Osteoblast (primary cell): ENCODE measurements at places on chromosomes 1 and 21. TPM values are rescaled to one million over a fixed set of nuclear protein-coding genes. Genes with fewer than 3 reads are reported as not detected.

GRCh38 chr1:7827126-7827955, 25.5 kb downstream of the UTS2 start:
- H3K27ac ChIP-seq = no peak overlapping the region
- DNase-seq = no peak
- no peaks in the 10 kb centered on the region for H3K27me3 ChIP-seq
- H3K36me3 ChIP-seq = peaks cover 31% of the 10 kb centered on the region
- no peaks in the 10 kb centered on the region for H3K4me1 ChIP-seq

The SPRR1B gene
- total RNA-seq = not detected in 2 replicates

GRCh38 chr1:65164633-65165032, 16.6 kb downstream of the AK4 start:
- no peak for DNase-seq
- peaks cover 3% of the 10 kb centered on the region for H3K27me3 ChIP-seq
- no peak overlapping the region for H3K4me3 ChIP-seq
- H3K27ac ChIP-seq = no peak overlapping the region
- H3K36me3 ChIP-seq = no peaks in the 10 kb centered on the region

DNA sequence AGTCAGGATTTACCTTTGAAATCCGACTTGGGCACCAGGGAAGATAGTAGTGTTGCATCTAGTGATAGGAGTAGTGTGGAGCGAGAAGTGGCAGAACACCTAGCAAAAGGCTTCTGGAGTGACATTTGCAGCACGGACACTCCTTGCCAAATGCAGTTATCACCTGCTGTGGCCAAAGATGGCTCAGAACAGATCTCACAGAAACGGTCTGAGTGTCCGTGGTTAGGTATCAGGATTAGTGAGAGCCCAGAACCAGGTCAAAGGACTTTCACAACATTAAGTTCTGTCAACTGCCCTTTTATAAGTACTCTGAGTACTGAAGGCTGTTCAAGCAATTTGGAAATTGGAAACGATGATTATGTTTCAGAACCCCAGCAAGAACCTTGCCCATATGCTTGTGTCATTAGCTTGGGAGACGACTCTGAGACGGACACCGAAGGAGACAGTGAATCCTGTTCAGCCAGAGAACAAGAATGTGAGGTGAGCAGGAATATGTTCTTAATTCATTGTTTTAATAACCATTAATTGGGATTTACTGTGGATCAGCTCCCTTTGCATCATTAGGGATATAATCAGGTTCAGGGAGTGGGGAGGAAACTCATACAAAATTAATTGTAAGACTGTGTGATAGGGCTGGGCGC, 28.3 kb downstream of the BACH1 start:
- no peak overlapping the region for H3K4me3 ChIP-seq
- no peak for DNase-seq
- H3K4me1 ChIP-seq = peaks cover 5% of the 10 kb centered on the region

- peaks cover 1% of the 10 kb centered on the region for H3K4me1 ChIP-seq
- H3K4me3 ChIP-seq = no peak overlapping the region
- no peak overlapping the region for H3K27ac ChIP-seq
- DNase-seq = no peak
These were observed 40.4 kb downstream of the LDLRAD2 start for GRCh38 chr1:21852282-21853130.

- no peaks in the 10 kb centered on the region for H3K36me3 ChIP-seq
- no peaks in the 10 kb centered on the region for H3K27me3 ChIP-seq
- no peak overlapping the region for H3K27ac ChIP-seq
These were observed 46.7 kb downstream of the RGS4 start for GRCh38 chr1:163115887-163116286.

DNA sequence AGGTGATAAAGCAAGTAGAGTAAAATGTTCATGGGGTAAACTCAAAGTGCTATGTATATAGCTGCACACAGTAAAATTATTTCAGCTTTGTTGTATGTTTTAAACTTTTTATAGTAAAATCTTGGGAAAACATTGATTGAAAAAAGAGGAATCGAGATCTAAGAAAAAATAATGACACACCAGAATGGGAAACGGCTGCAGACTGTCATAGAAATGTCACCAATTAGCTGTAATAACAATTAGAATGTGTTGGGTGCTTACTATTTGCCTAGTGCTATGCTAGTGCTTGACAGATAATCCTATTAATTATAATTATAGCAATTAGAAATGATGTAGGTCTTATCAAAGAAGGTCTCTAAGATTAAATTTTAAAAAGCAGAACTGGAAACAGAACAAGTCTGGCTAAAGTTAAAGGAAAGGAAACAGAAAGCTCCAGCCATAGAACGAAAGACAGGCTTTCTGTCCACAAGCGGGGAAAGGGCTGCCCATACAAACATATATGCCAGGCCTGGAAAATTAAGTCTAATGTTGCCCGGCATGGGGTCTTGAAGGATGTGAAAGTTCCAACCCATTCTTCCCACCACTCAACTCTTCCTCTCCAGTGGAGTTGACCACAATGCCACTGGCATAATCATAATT, 5.0 kb downstream of the PCNX2 start:
- H3K4me1 ChIP-seq = peaks cover 11% of the 10 kb centered on the region
- H3K36me3 ChIP-seq = no peaks in the 10 kb centered on the region
- no peak for DNase-seq
- no peaks in the 10 kb centered on the region for H3K27me3 ChIP-seq
- H3K4me3 ChIP-seq = no peak overlapping the region
- H3K27ac ChIP-seq = no peak overlapping the region

The STPG1 gene
- total RNA-seq = 7.2 and 7.4 TPM in 2 replicates

DNA sequence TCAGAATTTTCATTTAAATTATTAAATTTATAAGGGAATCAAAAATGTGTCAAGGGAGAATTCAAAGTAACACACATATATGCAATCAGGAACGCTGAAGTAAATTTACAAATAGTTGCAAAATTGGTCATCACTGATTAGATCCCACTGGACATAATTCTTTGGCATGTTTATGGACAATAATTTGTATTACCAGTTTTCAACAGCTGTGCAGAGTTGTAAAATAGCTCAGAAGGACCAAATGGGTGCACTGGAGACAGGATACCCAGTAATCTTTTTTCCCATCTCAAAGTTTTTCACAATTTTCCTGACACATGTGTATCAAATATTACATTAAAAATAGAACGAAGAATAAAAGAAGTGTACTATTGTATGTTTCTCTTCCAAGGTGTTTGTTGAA, 4.1 kb upstream of the ANGPTL1 start:
- peaks cover 22% of the 10 kb centered on the region for H3K4me1 ChIP-seq
- H3K27ac ChIP-seq = no peak overlapping the region
- no peak overlapping the region for H3K4me3 ChIP-seq
- no peak for DNase-seq

The MFAP2 gene
- 61.2 and 72.2 TPM in 2 replicates for total RNA-seq

GRCh38 chr1:1291548-1292441, 11.6 kb downstream of the SCNN1D start:
- H3K27me3 ChIP-seq = no peaks in the 10 kb centered on the region
- no peak overlapping the region for H3K4me3 ChIP-seq
- H3K4me1 ChIP-seq = peaks cover 5% of the 10 kb centered on the region
- no peak overlapping the region for H3K27ac ChIP-seq

DNA sequence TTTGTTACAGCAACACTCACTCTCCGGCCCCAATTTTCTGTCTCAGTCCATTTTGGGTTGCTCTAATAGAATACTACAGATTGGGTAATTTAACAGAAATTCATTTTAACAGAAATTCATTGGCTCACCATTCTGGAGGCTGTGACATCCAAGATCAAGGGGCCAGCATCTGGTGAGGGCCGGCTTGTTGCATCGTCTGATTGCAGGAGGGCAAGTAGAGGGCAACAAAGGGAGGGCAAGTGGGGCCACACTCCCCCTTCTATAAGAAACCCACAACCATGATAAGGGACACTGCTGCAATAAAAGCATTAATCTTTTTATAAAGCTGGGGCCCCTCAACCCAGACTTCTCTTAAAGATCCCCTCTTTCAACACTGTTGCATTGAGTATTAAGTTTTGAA, 260.1 kb upstream of the TMPRSS15 start:
- H3K4me1 ChIP-seq = no peaks in the 10 kb centered on the region
- no peak overlapping the region for H3K4me3 ChIP-seq
- H3K27ac ChIP-seq = no peak overlapping the region
- DNase-seq = no peak
- no peaks in the 10 kb centered on the region for H3K36me3 ChIP-seq
- H3K27me3 ChIP-seq = no peaks in the 10 kb centered on the region

- H3K27me3 ChIP-seq = no peaks in the 10 kb centered on the region
- H3K36me3 ChIP-seq = peaks cover under 1% of the 10 kb centered on the region
- no peak overlapping the region for H3K4me3 ChIP-seq
- no peaks in the 10 kb centered on the region for H3K4me1 ChIP-seq
These were observed 17.2 kb upstream of the PTAFR start for GRCh38 chr1:28193701-28194161.

DNA sequence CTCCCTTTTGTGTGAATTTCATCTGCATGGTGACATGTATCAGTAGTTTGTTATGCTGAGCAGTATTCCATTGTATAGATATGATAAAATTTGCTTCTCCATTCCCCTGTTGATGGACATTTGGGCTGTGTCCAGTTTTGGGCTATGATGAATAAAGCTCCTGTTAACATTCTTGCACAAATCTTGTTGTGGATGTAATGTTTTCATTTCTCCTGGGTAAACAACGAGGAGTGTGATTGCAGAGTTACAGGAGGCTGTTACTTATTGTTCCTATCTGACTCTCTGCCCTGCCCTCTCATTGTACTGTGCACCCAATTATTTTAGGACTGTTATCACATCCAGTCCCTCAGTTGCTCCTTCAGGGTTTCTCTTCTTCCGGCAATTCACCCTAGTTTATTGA, 24.2 kb downstream of the MAPKAPK2 start:
- no peaks in the 10 kb centered on the region for H3K36me3 ChIP-seq
- no peak for DNase-seq
- no peaks in the 10 kb centered on the region for H3K27me3 ChIP-seq
- H3K27ac ChIP-seq = peak overlapping the region; percentile 72

- DNase-seq = no peak
- H3K4me3 ChIP-seq = no peak overlapping the region
- H3K4me1 ChIP-seq = peaks cover 34% of the 10 kb centered on the region
- no peaks in the 10 kb centered on the region for H3K36me3 ChIP-seq
These were observed 107.7 kb upstream of the COL6A1 start for GRCh38 chr21:45873866-45874265.

DNA sequence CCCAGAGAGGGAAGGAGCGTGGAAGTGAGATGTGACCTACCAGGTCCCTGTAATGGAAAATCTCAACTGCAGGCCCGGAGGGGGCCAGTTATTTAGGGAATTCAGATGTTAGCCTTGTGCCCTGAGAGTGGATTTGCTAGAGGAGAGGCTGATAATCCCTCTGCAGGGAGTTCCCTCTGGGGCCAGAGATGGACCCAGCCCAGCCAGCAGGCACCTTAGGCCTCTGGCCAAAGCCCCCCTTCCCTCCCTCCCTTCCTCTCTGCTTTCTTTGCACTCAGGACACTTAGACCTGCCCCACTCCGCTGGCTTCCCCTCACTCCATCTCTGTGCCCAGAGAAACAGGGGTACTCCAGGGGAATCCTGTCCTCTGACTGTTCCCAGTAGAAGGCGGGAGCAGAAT, 1.5 kb upstream of the ATP1A2 start:
- H3K27me3 ChIP-seq = peaks cover 23% of the 10 kb centered on the region
- H3K4me3 ChIP-seq = no peak overlapping the region
- no peaks in the 10 kb centered on the region for H3K36me3 ChIP-seq
- no peak overlapping the region for H3K27ac ChIP-seq
- no peaks in the 10 kb centered on the region for H3K4me1 ChIP-seq
- peak; percentile 57 for DNase-seq

DNA sequence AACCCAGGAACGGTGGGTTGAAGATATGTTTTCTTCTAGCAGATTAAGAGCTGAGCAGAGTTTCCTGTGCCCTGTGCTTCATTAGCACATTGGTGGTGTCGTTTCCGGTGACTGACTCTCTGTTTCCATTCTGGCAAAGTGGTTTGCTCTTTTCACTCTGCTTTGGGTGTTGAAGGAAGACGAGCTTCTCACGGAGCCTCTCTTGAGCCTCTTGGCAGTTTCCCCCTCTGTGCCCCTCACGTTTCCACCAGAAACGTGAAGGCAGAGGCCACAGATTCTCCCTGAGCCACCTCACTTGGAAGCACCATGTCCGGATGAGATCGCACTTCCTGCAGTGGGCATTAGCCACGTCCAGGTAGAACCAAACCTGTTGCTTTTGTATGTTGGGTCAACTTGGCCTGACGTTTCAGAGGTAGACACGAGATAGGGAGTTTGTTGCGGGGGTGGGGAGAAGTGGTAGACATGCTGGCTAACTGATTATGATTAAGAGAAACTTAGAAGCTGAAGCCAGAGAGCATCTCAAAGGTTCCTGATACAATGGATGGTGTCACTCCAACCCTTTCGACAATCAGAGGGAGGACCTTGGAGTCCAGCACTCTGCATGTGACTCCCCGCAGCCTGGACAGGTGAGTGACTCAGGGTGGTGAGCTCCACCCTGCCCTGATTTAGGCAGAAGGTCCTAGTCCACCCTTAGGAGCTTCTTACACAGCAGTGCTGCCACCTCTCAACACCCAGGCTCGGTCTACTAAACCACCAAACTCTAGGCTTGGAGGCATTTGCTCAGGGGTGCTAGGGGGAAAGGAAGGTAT, at the start of gene LAX1:
TSS of gene LAX1 (plus strand) at position 155 of the 809 bp plus-strand sequence. CDS start at position 538, 383 bp downstream.
- no peak within 1 kb of the TSS for H3K27ac ChIP-seq
- H3K36me3 ChIP-seq = no peaks in the 10 kb centered on the region
- no peaks in the 10 kb centered on the region for H3K27me3 ChIP-seq
- H3K4me3 ChIP-seq = no peak within 1 kb of the TSS
- H3K4me1 ChIP-seq = peaks cover 2% of the 10 kb centered on the region

The ALX3 gene
- total RNA-seq = not detected in 2 replicates

- peaks cover 16% of the 10 kb centered on the region for H3K4me1 ChIP-seq
- H3K36me3 ChIP-seq = no peaks in the 10 kb centered on the region
- H3K4me3 ChIP-seq = no peak overlapping the region
- H3K27ac ChIP-seq = no peak overlapping the region
These were observed 84.9 kb downstream of the SIM2 start for GRCh38 chr21:36783612-36784374.

GRCh38 chr1:167516404-167517388, 1.6 kb downstream of the CD247 start:
- no peak overlapping the region for H3K27ac ChIP-seq
- H3K36me3 ChIP-seq = no peaks in the 10 kb centered on the region
- no peaks in the 10 kb centered on the region for H3K4me1 ChIP-seq
- peaks cover 14% of the 10 kb centered on the region for H3K27me3 ChIP-seq
- no peak overlapping the region for H3K4me3 ChIP-seq

The PRDM16 gene
- total RNA-seq = 6.5 and 8.3 TPM in 2 replicates

DNA sequence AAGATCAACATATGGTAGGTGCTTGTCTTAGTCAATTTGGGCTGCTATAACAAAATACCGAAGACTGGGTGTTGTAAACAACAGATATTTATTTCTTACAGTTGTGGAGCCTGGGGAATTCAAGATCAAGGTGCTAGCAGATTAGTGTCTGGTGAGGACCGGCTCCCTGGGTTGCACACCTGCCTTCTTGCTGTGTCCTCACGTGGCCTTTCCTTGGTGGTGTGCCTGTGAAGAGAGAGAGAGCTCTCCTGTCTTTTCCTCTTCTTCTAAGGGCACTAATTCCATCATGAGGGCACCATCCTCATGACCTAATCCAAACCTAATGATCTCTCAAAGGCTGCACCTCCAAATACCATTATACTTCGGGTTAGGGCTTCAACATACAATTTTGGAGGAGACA, 45.8 kb upstream of the ATF3 start:
- H3K4me1 ChIP-seq = peaks cover 27% of the 10 kb centered on the region
- H3K36me3 ChIP-seq = no peaks in the 10 kb centered on the region
- no peak overlapping the region for H3K4me3 ChIP-seq
- H3K27ac ChIP-seq = no peak overlapping the region
- H3K27me3 ChIP-seq = peaks cover 3% of the 10 kb centered on the region
- DNase-seq = no peak
